ENCODE measurements at places on chromosomes 2 and 18. TPM values are rescaled to one million over a fixed set of nuclear protein-coding genes. Genes with fewer than 3 reads are reported as not detected.
A peak's percentile ranks its signal among the peaks of the same experiment; 100 is the strongest.

DNA sequence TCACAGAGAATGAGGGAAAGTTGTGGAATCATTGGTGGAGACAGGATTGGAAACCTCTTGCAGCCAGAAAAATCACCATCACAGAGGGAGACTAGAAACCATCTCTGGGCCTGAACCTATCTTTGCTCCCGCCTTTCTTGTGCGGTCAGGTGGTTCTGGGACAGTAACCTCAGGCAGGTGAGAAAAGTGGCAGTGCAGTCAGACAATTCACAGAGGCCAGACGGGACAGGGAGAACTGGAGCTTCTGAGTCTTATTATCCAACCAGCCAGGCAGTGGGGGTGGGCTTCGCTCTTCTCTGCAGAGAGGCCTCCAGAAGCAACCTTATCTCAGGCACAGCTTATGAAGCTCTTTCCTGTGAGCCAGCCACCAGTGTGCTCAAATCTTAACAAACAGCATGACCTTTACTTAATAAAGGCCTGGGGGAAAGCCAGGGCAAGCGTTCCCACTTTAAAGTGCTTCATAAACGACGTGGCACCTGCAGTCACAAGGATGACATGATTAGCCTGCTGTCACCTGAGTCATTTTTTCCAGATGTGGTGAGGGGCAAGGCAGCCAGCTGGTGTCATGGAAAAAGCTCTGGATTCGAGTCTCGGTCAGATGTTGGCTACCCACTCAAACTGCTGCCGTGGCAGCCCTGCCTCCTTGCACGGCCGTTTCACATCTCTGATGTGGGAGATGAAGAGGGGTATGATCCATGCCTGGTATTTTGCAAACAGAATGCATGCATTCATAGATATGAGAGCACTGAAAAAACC is 109.7 kb downstream of the B3GNT2 start:
- DNase-seq = peak; percentile 38

LYG2 gene
- not detected for total RNA-seq

GRCh38 chr2:235721625-235722024 is 227.8 kb downstream of the AGAP1 start:
- no peak for DNase-seq

GRCh38 chr2:138922973-138923563 is 142.9 kb upstream of the NXPH2 start:
- no peak for DNase-seq

DNA sequence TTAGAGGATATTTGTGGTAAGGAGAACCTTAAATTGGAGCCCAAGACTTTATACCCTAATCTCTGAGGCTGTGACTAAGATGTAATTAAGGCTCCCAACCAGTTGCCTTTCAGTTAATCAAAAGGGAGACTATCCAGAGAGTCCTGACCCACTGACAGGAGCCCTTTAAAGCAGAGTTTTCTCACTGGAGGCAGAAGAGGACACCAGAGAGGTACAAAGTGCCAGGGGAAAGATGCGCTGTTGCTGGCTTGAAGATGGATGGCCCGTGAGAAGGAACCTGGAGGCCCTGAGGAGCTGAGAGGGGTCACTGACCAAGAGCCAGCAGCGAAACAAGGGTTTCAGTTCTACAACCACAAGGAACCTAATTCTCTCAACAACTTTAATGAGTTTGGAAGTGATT is 137.3 kb downstream of the TMEM131 start:
- no peak for DNase-seq

C2orf15 gene
- 0.18 TPM for total RNA-seq

RANBP2 gene
- total RNA-seq = 58.9 TPM

SP9 gene
- not detected for total RNA-seq

GREB1L gene
- not detected for total RNA-seq

DNA sequence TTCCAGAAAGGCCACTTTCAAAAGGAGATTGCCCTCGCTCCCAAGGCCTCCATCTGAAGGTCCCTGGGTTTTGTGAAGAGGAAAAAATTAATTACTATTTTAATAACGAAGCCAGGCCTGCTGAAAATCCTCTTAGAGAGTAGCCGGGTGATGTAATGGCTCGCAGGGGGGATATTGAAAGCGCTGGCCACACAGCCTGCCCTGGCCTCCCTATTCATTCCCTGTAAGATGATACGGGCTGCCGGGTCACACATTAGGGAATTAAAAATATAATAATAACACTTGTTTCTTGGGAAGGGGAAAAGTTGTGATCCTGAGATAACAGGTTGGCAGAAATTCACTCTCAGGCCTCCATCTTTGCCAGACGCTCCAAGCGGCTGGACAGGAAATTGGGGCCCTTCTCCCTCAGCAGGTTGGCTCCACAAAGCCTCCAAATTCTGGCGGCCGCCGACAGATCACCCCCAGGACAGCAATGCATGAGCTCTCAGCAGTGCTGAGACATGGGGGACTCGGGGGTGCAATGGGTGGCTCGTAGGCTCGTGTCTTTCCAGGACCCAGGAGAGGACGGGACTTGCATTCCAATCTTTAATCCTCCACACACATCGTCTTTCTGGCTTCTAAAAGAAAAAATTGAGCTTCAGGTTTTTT is 299.9 kb upstream of the SALL3 start:
- DNase-seq = no peak

DNA sequence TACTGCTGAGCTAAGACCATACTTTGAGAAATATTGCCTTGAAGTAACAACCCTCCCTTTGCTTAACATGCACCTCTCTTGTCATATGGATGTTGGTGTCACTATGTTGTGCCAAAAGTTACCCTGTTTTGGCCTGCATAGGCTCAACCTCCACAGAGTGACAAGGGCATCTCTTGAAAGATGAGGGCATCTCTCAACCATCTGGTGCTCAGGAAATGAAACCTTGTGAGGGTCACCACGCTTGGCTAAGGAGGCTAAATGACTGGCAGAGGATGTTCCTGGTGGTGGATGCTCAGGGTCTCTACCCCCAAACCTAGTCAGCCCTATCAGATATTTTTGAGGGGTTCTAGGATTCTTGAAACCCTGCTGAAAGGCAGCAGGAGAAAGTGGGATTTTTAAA is 2.3 kb downstream of the LHCGR start:
- DNase-seq = no peak

- DNase-seq = no peak
Observed at GRCh38 chr2:226057365-226057764, 657.9 kb downstream of the NYAP2 start.

GRCh38 chr18:35045121-35045520 is 3.9 kb downstream of the MAPRE2 start:
- no peak for DNase-seq

GRCh38 chr2:53777134-53777533 is 9.5 kb downstream of the CHAC2 start:
- no peak for DNase-seq

DNA sequence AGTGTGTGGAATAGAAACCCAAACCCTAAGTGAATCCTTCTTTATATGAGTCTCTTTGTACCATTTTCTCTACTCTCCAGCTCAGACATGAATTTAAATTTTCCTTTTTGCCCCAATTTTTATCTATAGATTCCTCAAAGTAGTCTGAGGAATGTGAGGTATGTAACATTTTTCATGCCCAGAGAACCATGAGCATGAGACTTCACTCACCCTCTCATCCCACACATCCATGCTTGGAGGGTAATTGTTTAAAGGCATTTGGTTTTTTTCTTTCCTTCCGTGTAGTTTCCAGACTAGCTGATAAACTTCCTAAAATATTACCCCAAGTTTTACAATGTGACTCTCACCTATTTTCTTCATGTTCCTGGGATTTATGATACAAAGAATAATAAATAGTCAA is 2056.8 kb upstream of the CELF4 start:
- DNase-seq = no peak

DNA sequence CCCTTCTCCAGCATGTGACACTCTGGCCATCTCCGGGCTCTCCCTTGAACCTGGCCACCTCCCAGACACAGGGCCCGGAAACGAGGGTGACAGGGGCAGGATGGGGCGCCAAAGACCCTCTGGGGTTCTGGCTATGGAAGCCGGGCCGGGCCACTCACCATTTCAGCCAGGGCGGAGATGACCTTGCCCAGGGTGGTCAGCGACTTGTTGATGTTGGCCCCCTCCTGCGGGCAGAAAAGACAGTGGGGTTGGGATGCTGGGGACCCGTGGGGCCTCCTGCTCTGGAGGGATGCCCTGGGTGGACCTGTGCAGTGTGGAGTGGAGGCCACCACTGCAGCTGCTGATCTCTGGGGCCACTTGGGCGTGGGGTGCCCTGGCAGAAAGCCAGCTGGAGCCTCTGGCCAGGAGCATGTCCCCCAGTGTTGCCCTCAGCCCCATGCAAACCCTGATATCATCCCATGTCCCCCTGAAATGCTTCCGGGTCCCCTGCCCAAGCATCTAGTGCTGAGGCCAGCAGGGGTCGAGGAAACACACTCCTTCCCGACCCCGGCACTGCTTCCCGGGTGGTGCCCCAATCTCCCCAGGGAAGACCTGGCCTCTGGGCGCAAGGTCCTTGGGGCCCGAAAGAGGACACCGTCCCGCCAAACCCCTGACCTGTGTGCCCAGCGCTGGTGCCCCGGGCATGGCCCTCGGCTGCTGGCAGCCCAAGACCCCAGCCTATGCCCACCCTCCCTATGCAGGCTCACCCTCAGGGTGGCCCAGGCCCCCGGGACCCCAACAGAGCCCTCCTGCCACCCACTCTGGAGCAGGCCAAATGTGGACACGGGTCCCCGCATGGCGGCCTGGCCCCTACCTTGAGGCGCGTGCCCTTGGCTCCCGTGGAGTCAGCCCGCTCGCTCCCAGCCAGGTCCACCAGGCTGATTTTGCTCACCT is 36.9 kb downstream of the KIF1A start:
- no peak for DNase-seq

LMAN2L gene
- 10.8 TPM for total RNA-seq

DNA sequence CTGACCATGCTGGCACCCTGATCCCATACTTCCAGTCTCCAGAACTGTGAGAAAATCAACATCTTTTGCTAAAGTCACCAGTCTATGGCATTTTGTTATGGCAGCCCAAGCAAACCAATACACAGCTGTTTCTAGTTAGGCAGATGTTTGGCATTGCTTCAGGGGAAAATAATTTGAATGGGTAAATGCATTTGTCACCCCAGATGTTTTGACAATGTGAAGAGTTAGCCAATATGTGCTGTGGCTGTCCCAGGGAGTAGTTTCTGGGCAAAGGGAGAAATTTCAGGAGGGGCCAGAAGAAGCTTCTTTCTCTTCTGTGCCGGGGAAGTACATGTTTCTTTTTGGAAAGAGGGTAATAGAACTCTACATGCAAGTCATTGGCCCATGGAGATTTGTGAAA is 619.0 kb downstream of the SLC4A3 start:
- no peak for DNase-seq

GRCh38 chr18:39555496-39555895 is 1989.9 kb upstream of the CELF4 start:
- DNase-seq = no peak

DNA sequence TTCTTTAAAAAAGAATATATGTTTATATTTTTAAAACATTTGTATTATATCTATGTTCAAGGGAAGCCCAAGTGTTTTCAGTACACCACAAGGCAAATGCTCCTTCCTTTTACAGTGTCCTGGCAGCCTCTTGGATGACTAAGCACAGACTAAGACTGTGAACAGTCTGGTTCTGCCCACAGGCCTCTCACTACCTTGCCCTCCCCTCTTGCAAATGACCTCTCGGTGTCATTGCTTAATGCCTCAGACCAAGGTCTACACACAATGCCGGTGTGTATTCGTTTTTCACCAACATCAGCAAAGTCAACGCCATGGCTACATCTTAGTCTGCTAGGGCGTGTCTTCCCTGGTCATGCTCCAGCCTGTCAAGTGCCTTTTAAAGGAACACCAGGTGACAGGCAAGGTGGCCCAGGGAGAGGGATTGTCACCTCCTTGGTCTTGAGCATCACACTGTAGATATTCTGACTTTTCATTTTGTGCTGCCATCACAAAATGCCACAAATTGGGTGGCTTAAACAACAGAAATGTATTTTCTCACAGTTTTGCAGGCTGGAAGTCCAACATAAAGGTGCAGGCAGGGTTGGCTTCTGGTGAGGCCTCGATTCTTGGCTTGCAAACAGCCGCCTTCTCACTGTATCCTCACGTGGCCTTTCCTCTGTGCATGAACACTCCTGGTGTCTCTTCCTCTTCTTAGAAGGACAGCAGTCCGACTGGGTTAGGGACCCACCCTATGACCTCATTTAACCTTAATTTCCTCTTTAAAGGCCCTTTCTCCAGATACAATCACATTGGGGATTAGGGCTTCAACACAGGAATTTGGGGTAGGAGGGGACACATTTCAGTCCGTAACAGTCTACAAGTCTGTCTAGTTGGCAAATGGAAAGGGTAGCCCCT is 266.5 kb downstream of the KLHL29 start:
- DNase-seq = no peak

GRCh38 chr18:62588217-62588616 is 65.4 kb downstream of the ZCCHC2 start:
- no peak for DNase-seq

- DNase-seq = no peak
Observed at GRCh38 chr2:159064446-159065301, 96.2 kb downstream of the TANC1 start.

- no peak for DNase-seq
Observed at GRCh38 chr2:44547718-44548117, 186.0 kb downstream of the CAMKMT start.

DNA sequence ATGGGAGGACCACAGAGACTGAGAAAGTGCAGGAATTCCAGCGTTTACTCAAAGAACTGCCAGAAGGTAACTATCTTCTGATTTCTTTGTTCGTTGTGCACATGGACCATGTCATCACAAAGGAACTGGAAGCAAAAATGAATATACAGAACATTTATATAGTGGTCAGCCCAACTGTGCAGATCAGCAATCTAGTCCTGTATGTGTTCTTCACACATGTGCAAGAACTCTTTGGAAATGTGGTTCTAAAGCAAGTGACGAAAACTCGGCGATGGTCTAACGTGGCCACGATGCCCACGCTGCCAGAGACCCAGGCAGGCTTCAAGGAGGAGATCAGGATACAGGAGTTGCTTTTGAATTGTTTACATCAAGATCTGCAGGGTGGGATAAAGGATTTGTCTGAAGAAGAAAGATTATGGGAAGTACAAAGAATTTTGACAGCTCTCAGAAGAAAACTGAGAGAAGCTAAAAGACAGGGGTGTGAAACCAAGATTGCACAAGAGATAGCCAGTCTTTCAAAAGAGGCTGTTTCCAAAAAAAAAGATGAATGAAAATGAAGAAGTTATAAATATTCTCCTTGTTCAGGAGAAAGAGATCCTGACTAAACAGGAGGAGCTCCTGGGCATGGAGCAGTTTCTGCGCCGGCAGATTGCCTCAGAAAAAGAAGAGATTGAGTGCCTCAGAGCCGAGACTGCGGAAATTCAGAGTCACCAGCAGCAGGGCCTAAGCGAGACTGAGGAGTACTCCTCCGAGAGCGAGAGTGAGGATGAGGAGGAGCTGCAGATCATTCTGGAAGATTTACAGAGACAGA is 8.3 kb upstream of the CHST10 start:
- DNase-seq = no peak

DNA sequence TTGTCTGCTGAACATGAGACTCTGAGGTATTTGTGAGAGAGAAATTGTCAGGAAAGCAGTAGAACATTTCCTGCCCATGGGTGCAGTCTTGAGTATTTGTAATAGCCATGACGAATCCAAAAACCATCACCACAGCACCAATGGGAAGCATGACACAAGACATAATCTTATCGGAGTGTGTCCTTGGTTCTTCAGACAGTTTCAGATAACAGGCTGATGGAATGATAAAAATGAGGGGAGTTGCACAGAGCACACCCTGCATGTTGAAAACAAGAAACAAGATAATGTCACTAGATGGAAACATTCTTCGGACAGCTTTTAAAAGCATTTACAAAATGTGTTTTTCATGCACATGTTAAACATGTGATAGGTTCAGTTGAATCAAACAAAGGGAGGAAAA is 56.9 kb downstream of the SLC38A11 start:
- DNase-seq = no peak

SAG gene
- total RNA-seq = 0.10 TPM

GRCh38 chr2:119064567-119064966 is 94.0 kb downstream of the C1QL2 start:
- DNase-seq = no peak

AQP12A gene
- not detected for total RNA-seq

DAPL1 gene
- not detected for total RNA-seq

BMP10 gene
- total RNA-seq = 0.18 TPM

Measured in activated CD4-positive, alpha-beta memory T cell treated with anti-CD3 and anti-CD28 coated beads, Interleukin-2, amount 10 ng/mL, durations not matched to agents 7 days and 5 days (primary cell).